ENCODE measurements at places on chromosomes 16 and 17. TPM values are rescaled to one million over a fixed set of nuclear protein-coding genes. Genes with fewer than 3 reads are reported as not detected.

Gene TCAP
- total RNA-seq, result 0.93 TPM

Gene ATP2A1
- total RNA-seq, result 2.5 TPM

Gene ARHGAP44
- total RNA-seq, result 0.55 TPM

- no peak for DNase-seq
- no peaks in the 10 kb centered on the region for H3K36me3 ChIP-seq
- H3K4me1 ChIP-seq, result no peaks in the 10 kb centered on the region
- no peaks in the 10 kb centered on the region for H3K27me3 ChIP-seq
These were observed 37.6 kb upstream of the RPL38 start for GRCh38 chr17:74165797-74166365.

DNA sequence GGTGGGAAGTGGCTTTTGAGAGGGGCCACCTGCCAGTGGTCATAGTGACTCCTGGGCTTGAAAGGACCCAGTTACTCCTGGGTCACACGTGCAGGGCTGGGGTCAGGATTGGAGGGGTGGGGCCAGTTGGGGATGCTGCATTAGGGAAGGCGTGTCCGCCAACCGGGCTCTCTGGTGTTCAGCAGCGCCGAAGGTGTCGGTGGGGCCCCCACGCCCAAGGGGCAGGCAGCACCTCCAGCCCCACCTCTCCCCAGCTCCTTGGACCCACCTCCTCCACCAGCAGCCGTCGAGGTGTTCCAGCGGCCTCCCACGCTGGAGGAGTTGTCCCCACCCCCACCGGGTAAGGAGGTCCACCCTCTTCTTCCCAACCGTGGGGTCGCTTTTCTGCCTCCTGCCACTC lies 9.5 kb downstream of the ABI3 start:
- H3K27ac ChIP-seq, result no peak overlapping the region
- H3K36me3 ChIP-seq, result peaks cover 24% of the 10 kb centered on the region
- H3K4me3 ChIP-seq, result no peak overlapping the region
- peaks cover 25% of the 10 kb centered on the region for H3K4me1 ChIP-seq
- no peak for DNase-seq

- peaks cover 4% of the 10 kb centered on the region for H3K4me1 ChIP-seq
- no peak for DNase-seq
- H3K36me3 ChIP-seq, result no peaks in the 10 kb centered on the region
- peak overlapping the region; percentile 71 for H3K4me3 ChIP-seq
These were observed 1.0 kb downstream of the NHERF1 start for GRCh38 chr17:74749279-74750038.

DNA sequence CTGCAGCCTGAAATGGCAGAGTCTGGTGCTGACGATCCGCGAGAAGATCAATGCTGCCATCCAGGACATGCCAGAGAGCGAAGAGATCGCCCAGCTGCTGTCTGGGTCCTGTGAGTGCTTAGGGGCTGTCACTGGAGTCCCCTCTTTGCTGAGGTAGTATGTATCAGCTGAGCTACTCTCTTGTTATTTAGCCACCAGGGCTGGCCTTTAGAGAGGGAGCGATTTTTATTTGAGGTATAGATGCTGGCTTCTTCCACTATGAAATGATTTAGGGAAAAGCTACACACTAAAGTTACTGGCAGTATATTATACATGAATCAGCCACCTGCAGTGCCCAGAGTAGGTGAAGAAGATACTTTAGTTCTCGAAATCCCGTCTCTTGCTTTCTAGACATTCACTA lies 2.6 kb downstream of the CDK5RAP3 start:
- H3K36me3 ChIP-seq, result peaks cover 24% of the 10 kb centered on the region
- no peaks in the 10 kb centered on the region for H3K27me3 ChIP-seq
- H3K27ac ChIP-seq, result no peak overlapping the region
- H3K4me3 ChIP-seq, result no peak overlapping the region
- H3K4me1 ChIP-seq, result peaks cover 6% of the 10 kb centered on the region

GRCh38 chr16:70493802-70494201 lies 29.6 kb downstream of the COG4 start:
- no peak for DNase-seq
- no peak overlapping the region for H3K4me3 ChIP-seq
- H3K36me3 ChIP-seq, result peaks cover 31% of the 10 kb centered on the region
- no peak overlapping the region for H3K27ac ChIP-seq
- no peaks in the 10 kb centered on the region for H3K27me3 ChIP-seq

Gene KCNJ18
- total RNA-seq, result not detected
